Astrocyte (in vitro differentiated cells and primary cell): ENCODE measurements at places on chromosomes 12 and 14. TPM values are rescaled to one million over a fixed set of nuclear protein-coding genes. Genes with fewer than 3 reads are reported as not detected.

The SLC25A47 gene
- not detected in 2 replicates for total RNA-seq

The BEGAIN gene
- 0.54 and 0.89 TPM in 2 replicates for total RNA-seq

The NKX2-1 gene
- total RNA-seq: not detected in 2 replicates

The APAF1 gene
- total RNA-seq: 38.3 and 49.2 TPM in 2 replicates

The ANO2 gene
- total RNA-seq: 0.17 and 0.93 TPM in 2 replicates

The PMCH gene
- total RNA-seq: not detected in 2 replicates

The SLC6A13 gene
- 2.4 and 2.6 TPM in 2 replicates for total RNA-seq

The BCL2L14 gene
- not detected in 2 replicates for total RNA-seq

The OTUB2 gene
- 3.1 and 3.3 TPM in 2 replicates for total RNA-seq

The SPTSSA gene
- 23.5 and 26.6 TPM in 2 replicates for total RNA-seq

The TSHR gene
- not detected in 2 replicates for total RNA-seq

The NCKAP5L gene
- 59.5 and 60.4 TPM in 2 replicates for total RNA-seq

The GLS2 gene
- total RNA-seq: 0.94 and 1.1 TPM in 2 replicates

The P2RX2 gene
- not detected in 2 replicates for total RNA-seq

The AKAP3 gene
- 0.94 and 1.4 TPM in 2 replicates for total RNA-seq
